ENCODE measurements at places on chromosomes 2 and 18.

DNA sequence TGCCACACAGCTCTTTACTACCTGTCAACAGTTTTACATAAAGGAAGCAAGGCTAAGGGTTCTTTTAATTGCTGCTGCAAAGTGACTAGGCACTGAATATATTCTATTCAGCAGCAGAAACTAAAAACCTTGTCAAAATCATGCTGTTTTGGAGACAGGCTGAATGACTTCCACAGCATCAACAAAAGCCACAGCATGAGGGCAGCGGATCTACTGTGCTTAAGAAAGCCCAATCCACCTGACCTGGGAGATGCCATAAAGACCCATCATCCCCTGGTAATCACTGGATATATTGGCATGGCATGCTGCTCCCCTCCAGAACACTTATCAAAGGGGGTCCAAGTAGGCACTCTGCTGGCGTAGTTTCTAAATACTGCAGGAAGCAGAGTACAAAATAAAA lies 715.1 kb upstream of the SLC8A1 start:
- DNase-seq, result peak; percentile 17

DNA sequence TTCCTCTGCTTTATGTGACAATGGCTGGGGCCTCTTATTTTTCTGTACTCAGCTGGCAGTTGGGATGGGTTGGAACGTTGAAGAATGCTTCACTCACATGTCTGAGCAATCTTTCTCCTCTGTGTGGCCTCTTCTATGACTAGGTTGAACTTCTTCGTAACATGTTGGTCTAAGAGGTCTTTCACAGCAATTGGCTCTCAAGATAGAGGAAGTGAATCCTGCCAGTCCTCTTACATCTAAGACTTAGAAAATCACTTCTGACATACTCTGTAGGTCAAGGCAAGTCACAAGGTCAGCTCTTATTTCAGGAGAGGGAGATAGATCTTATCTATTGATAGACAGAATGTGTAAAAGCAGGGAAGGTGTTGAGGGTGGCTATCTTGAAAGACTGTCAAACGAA lies 174.1 kb downstream of the NYAP2 start:
- no peak for DNase-seq

DNA sequence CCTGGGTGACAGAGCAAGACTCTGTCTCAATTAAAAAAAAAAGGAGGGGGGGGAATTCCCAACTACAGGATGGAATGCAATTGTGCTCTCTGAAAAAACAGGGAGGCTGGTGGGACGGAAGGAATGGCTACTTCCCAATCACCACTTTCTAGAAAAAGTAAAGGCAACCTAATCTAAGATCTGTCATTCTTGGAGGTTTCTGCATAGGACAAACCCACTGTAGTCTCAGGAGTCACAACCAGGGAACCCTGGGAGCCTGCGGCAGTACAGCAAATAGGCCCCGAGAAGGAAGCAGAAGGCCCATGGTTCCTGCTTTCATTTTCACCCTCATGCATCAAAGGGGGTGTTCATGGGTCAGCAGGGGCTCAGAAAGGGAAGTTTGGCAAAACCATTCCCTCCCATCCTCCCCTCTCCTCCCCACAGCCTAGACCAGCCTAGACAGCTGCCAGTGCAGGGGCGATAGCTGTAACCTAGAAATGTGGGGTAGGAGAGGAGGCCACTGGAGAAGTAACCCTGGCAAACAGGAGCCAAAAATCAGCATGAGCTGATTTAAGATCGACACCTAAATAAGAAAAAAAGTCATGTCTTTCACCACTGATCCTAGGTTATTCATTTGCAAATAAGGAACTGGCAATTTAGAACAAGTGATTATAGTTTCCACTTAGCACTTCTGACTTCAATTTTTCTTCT lies 48.0 kb downstream of the TRABD2A start:
- DNase-seq, result no peak

GRCh38 chr18:58806826-58807714 lies 57.6 kb upstream of the ZNF532 start:
- DNase-seq, result no peak

GRCh38 chr18:55732227-55733106 lies 144.5 kb upstream of the TCF4 start:
- no peak for DNase-seq

DNA sequence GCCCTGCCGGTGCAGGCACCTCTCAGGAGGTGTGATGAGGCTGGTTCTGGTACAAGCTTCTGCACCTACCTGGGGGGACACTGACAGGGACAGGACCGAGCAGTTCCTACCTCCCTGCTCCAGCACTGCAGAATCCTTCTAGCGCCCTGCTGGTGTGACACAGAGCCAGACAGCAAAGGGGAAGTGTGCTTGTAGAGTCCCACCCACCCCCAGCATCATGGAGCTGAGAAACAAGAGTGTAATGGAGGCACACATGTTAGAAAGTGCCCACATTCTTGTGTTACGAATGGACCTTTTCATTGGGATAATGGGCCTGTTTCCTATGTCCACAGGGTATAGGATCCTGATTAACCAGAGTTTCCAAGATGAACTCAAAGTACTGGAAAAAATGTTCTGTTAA lies 38.3 kb downstream of the OXER1 start:
- DNase-seq, result no peak

DNA sequence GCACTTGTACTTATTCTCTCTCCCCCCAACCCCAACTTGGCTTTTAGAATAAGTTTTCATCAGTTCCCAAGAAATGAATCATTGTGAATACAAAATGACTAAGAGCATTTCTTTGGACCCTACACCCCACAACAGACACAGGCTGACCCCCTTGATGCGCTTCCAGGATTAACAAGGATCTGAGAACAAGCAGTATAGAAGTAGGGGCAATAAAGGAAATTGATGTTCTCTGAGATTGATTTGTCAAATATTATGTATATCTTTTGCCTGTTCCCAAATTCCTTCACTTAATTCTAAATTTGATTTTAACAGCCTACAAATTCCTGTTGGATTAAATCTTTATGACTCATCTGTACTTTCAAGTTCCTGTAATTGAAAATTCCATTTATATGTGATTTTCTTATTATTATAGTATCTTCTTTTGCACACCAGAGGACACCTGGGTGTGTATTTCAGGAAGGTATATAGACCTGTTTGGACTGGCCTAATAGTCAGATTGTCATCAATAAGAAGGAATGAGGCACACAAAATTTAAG lies 10.2 kb upstream of the PTPN4 start:
- DNase-seq, result no peak

DNA sequence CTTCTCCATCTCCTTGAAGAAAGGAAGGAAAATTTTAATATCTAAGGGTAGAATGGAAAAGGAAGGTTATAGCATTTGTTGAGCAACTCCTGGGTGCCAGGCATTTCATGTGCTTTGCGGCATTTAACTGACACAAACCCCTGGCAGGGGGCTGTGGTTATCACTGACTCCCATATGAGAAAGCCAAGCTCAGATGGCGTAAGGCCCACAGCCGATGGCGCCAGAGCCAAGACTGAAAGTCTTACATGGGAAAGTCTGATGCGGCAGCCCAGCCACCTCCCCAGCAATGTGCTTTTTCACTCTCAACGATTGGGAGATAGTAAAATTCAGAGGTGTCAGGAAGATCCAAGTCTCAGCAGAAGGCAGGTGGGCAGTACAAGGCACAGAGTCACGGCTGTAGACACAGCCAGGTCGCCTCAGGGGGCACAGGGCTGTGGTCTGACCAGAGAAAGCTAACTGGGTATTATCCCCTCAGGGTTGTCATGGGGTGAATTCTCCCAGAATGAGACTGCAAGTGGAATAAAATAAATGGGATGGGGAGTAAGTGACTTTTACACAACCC lies 324.2 kb upstream of the NCKAP5 start:
- DNase-seq, result no peak

DNA sequence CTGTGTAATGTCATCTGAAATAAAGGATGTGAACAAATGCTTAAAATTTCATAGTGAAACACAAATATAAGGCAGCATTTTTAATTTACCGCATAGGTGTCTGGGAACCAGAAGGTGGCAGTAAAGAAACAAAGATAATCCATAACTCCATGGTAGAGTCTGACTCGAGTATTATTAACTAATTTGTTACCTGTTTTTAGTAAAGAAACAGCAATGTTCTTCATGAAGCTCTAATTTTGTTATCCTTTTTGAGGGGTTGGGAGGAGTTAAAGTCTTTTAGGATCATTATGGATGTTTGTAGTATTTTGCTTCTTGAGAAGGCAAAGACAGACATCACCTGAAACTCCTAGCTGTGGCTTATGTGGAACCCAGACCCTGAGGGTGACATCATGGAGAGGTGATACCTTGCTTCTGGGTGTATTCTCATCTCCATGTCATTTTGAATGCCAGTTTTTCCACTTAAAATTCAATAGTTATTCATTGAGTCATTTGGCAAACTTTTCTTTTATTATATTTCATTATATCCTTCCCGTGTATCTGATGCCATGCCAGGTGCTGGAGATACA lies 286.2 kb upstream of the EPAS1 start:
- peak; percentile 41 for DNase-seq

GRCh38 chr2:26217720-26218119 lies 26.7 kb downstream of the HADHA start:
- DNase-seq, result no peak

GRCh38 chr2:136207030-136207623 lies 89.2 kb upstream of the CXCR4 start:
- no peak for DNase-seq

- DNase-seq, result no peak
Measured at GRCh38 chr2:215983581-215984351, 29.6 kb downstream of the MREG start.

DNA sequence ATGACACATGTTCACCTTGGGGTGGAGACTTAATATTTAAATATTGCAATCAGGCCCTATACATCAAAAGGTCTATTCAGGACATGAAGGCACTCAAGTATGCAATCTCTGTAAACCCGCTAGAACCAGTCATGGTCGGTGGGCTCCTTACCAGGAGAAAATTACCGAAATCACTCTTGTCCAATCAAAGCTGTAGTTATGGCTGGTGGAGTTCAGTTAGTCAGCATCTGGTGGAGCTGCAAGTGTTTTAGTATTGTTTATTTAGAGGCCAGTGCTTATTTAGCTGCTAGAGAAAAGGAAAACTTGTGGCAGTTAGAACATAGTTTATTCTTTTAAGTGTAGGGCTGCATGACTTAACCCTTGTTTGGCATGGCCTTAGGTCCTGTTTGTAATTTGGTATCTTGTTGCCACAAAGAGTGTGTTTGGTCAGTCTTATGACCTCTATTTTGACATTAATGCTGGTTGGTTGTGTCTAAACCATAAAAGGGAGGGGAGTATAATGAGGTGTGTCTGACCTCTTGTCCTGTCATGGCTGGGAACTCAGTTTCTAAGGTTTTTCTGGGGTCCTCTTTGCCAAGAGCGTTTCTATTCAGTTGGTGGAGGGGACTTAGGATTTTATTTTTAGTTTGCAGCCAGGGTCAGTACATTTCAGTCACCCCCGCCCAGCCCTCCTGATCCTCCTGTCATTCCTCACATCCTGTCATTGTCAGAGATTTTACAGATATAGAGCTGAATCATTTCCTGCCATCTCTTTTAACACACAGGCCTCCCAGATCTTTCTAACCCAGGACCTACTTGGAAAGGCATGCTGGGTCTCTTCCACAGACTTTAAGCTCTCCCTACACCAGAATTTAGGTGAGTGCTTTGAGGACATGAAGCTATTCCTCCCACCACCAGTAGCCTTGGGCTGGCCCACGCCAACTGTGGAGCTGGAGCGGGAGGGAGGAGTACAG lies 108.1 kb downstream of the XRCC5 start:
- no peak for DNase-seq

DNA sequence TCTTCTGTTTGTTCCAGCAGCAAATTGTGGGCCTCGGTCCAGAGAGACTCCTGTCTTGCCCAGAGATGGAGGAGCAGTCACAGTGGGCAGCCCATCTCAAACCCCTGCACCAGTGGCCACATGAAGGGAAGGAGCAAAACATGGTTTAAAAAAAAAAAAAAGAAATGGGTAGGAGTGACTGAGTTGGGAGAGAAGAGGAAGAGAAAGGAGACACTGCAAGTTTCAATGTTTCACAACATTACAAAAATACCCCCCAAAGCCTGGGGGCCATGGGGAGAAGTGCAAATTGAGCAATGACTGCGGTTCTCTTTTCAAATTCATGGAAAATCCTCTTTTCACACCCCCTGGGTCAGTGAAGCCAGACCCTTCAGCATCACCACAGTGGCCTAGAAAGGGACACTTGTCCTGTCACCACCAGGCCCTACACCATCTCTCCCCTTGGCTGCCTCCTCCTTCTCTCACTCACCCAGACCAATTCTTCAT lies 117.1 kb downstream of the ZFP36L2 start:
- DNase-seq, result no peak

DNA sequence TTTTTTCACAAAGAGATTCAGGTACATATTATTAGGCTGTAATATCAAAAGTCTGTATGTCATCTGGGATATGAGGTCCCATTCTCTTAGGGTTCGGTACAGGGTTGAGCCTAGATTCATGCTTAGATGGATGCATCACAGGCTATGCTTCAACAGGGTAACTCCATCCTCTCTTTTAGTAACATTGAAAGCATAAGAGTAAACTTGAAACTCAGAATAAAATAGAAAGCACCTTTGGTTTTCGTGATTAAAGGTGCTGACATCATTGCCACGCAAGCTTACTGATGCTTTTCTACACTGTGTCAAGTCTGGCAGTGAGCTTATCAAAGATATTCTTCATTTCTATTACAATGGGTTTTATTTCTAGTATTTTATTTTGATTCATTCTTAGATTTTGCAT lies 419.1 kb upstream of the DSEL start:
- no peak for DNase-seq

DNA sequence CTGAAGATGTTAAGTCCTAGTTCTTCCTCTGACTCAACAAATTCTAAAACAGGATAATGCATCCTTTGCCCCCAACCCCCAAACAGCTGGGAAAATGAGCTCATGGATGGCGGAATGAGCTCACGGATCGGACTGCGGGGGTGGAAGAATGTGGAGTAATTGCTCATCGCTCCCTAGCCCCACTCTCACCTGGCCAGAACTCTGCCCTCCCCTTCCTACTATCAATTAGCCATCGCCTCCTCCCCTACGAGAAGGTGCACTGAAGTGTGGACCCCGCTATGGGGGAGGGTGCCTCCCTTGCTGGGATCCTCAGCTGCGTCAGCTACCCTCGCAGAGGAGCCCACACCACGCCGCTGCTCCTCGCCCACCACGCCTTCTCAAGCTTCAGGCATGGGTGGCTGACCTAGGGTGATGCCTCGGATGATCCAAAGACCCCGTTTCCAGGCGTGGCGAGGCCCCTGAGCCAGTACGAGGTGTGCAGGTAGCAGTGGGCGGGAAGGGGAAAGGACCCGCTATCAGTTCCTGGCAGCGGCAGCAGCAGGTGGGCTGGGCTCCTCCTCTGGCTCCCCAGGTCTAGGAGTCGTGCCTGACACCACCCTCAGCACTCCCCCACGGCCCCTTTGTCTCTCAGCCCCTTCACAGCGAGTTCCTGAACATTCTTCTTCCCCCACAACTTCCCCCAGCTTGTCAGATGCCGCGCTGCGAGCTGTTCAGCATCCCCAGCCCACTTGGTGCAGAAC lies 82.1 kb upstream of the POMC start:
- DNase-seq, result peak; percentile 48

- peak; percentile 36 for DNase-seq
Measured at GRCh38 chr2:149033716-149034115, 4.8 kb upstream of the LYPD6B start.

DNA sequence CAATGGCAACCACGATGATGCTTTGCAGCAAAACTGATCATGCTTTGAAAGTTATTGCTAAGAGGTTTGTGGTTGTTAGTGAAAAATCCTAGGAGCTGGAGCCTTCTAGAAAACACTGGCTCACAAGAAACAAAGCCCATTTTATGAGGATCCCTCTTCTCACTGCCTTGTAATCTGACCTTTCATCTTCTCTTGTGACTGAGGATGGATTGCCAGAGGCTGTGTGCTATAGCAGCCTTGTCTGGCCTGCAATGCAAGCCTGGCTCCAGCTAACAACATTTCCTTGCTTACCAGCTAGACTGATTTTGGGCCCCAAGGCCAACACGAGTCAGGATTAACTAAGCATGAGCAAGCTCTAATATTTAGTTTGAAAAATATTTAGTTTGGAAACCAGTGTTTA lies 13.1 kb downstream of the PIEZO2 start:
- no peak for DNase-seq
